ENCODE measurements at places on chromosomes 4 and X. TPM values are rescaled to one million over a fixed set of nuclear protein-coding genes. Genes with fewer than 3 reads are reported as not detected.

The TRO gene
- total RNA-seq, result 19.9 TPM

The CLIC2 gene
- total RNA-seq, result 21.0 TPM

The CD99L2 gene
- 55.8 TPM for total RNA-seq

The RASSF6 gene
- 0.41 TPM for total RNA-seq

GRCh38 chr4:15694431-15694830, 8.4 kb upstream of the BST1 start:
- DNase-seq, result no peak
- peaks cover 7% of the 10 kb centered on the region for H3K4me1 ChIP-seq
- no peak overlapping the region for H3K27ac ChIP-seq
- no peak overlapping the region for H3K4me3 ChIP-seq

The NSG1 gene
- total RNA-seq, result 2.3 TPM

The MAGEC3 gene
- total RNA-seq, result not detected

The RTL3 gene
- total RNA-seq, result 1.8 TPM

The FRMPD4 gene
- 5.8 TPM for total RNA-seq

DNA sequence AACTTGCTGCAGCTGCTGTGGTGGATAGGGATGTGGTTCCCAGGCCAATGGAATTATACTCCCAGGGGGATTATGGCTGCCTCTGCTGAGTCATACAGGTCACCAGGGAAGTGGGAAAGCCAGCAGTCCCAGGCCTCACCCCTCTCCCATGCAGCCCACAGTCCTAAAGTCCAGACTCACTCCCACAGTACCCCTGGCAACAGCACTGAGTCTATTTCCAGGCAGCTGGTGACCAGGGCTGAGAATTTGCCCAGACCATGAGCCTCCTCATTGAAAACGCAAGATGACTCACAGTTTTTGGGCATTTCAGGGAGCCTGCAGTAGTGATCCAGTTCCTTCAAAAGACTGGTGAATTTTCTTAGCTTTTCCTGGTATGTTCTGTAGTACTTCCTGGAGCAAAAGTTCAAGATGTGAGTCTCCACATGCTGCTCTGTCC, 137.6 kb downstream of the NPNT start:
- H3K36me3 ChIP-seq, result no peaks in the 10 kb centered on the region
- H3K4me3 ChIP-seq, result no peak overlapping the region
- no peaks in the 10 kb centered on the region for H3K27me3 ChIP-seq
